ENCODE measurements at places on chromosomes 13 and 19. TPM values are rescaled to one million over a fixed set of nuclear protein-coding genes. Genes with fewer than 3 reads are reported as not detected.

Gene CYP4F8
- not detected for total RNA-seq

Gene LAIR1
- total RNA-seq, result not detected

Gene ZNF844
- 11.6 TPM for total RNA-seq

Gene APOC4
- not detected for total RNA-seq

Gene FUT1
- total RNA-seq, result under 0.01 TPM

Gene PSG11
- total RNA-seq, result not detected

Gene C1QTNF9
- total RNA-seq, result not detected

Gene RUBCNL
- 17.0 TPM for total RNA-seq

Gene MYO1F
- total RNA-seq, result 0.17 TPM

Gene IZUMO2
- not detected for total RNA-seq

Gene TGFBR3L
- 0.58 TPM for total RNA-seq

Gene FPR1
- not detected for total RNA-seq

Gene C19orf38
- 1.7 TPM for total RNA-seq

Gene NPAS1
- total RNA-seq, result not detected

Gene PRR19
- total RNA-seq, result 1.5 TPM

Gene PSG7
- total RNA-seq, result 0.44 TPM

Gene OR4F17
- total RNA-seq, result not detected

Gene C3
- total RNA-seq, result 42.7 TPM

Gene CAMSAP3
- under 0.01 TPM for total RNA-seq

Gene OR10H3
- total RNA-seq, result not detected

Gene OR7D2
- total RNA-seq, result not detected

Gene ZNF628
- total RNA-seq, result 1.6 TPM

Gene STK11
- 79.3 TPM for total RNA-seq

Gene ANKRD10
- 102 TPM for total RNA-seq

Gene SERP2
- total RNA-seq, result 8.3 TPM

Gene MLNR
- not detected for total RNA-seq

Gene AMER2
- total RNA-seq, result not detected

Gene REEP6
- 4.6 TPM for total RNA-seq

Gene TRPC4
- total RNA-seq, result 0.15 TPM

Gene SMIM44
- not detected for total RNA-seq

Gene FAM124A
- total RNA-seq, result 0.29 TPM

Gene CCL25
- total RNA-seq, result not detected

Gene ZNF146
- total RNA-seq, result 73.4 TPM

Gene CFAP97D2
- total RNA-seq, result not detected

Gene CYP4F12
- total RNA-seq, result not detected

Gene OR10H1
- not detected for total RNA-seq

Gene PBX4
- 1.6 TPM for total RNA-seq

Gene GRAMD1A
- total RNA-seq, result 23.6 TPM

Gene SLC25A41
- total RNA-seq, result under 0.01 TPM

Gene ZNF99
- total RNA-seq, result not detected

Gene CIRBP
- total RNA-seq, result 370 TPM

Gene ZNF790
- total RNA-seq, result 8.3 TPM

Gene ZNF507
- total RNA-seq, result 13.8 TPM

Gene RFPL4A
- not detected for total RNA-seq

Gene CPT1C
- 37.5 TPM for total RNA-seq

Gene ERICH6B
- total RNA-seq, result not detected

Gene C5AR1
- 0.17 TPM for total RNA-seq

Gene ATP4B
- total RNA-seq, result not detected

Gene PSG4
- 0.29 TPM for total RNA-seq

Gene IRF2BP1
- total RNA-seq, result 43.8 TPM

Gene TEX26
- 0.44 TPM for total RNA-seq
